ENCODE measurements at places on chromosomes 16 and 17.
A peak's percentile ranks its signal among the peaks of the same experiment; 100 is the strongest.

DNA sequence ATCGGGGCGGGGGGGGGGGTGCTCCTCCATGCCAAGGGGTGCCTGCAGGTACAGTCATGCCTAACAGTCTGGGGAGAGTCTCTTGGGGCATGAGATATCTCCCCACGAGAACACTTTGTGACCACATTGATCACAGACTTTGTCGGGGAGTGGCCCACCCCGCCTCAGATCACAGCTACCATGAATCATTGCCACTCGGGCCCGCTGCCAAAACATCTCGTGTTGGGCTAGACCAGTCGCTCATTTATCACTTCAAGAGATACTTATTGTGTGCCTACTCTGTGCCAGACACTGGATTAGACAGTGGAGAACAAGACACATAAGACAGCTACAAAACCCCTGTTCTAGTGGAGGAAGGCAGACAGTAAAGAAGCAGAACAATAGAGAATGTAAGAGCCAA is 72.6 kb downstream of the CLEC16A start:
- DNase-seq = peak; percentile 32

- peak; percentile 57 for DNase-seq
These were observed 303 bp upstream of the SCNN1G start for GRCh38 chr16:23182206-23182678.

- DNase-seq = no peak
These were observed 30.3 kb downstream of the MEOX1 start for GRCh38 chr17:43631429-43631828.

DNA sequence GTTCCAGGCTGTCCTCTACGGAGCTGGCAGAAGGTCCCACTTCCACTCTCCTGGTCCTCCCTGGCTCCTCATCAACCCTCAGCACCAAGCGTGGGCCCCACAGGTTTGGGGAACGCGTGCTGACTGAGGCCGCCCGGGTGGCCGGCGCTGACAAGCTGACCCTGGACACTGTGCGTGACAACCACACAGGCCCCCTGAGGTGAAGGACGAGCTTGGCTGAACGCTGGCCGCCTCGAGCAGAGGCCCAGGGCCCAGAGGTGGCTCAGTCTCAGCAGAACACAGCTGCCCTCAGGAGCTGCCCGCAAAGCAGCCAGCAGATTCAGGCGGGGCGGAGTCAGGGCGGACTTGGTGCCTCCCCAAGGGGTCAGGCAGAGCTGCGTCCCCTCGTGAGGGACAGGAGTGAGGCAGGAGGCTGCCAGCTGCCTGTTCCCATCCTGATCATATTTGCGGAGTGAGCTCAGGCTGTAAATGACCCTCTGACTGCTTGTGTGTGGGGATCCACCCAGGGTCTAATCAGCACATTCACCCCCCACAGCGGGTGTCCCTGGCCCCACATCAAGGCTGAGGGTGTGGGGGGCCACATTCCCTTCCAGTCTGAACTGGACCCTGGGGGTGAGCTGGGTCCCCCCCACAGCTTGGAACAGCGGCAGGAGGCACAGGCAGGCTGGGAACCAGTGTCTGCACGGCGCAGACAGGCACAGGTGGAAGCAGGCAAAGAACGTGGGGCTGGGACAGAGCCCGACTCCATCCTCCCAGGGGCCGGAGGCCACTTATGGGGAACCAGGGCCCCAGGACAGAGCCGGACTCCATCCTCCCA is 105.1 kb upstream of the METRNL start:
- DNase-seq = no peak

- no peak for DNase-seq
These were observed 81.5 kb downstream of the AMFR start for GRCh38 chr16:56343661-56344517.

DNA sequence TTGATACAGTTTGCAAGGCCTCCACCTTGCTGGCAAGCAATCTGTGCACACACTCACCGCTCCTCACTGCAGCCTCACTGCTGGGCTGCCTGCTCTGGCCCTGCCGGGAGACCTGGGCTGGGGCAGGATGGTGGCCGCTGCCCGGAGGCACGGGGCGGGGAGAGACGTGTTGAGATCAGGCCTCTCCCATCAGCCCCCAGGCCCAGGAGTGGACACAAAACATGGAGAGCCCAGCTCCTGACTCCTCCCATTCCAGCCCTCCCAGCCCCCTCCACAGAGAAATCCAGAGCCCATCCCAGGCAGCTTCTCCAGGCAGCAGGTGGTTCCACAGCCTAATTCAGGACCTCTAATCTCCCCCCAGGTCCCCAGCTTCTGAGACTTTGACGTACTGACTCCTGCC is 23.1 kb upstream of the RPL38 start:
- no peak for DNase-seq

Data from HCT116 (cell line).